ENCODE measurements at places on chromosomes 16 and 17. TPM values are rescaled to one million over a fixed set of nuclear protein-coding genes. Genes with fewer than 3 reads are reported as not detected.

The NME1 gene
- total RNA-seq, result 186 TPM

DNA sequence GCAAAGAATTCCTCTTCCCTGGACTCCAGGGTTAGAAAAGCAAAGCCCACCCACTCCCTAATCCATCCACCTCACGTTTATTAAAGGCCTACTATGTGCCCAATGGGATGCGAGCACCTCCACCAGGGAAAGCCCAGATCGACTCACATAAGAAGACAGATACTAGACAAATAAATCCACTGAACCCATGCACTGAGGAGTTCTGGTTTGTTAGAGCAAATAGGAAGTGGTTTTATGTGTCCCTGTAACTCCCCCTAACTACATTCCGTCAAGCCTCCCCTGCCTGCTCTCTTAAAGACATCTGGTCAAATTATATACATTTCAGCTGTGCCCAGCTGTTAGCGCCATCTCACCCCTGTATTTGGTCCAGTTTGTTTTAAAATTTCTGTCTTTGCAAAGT lies 218.5 kb upstream of the RPL38 start:
- no peak for DNase-seq

The CA5A gene
- total RNA-seq, result not detected

DNA sequence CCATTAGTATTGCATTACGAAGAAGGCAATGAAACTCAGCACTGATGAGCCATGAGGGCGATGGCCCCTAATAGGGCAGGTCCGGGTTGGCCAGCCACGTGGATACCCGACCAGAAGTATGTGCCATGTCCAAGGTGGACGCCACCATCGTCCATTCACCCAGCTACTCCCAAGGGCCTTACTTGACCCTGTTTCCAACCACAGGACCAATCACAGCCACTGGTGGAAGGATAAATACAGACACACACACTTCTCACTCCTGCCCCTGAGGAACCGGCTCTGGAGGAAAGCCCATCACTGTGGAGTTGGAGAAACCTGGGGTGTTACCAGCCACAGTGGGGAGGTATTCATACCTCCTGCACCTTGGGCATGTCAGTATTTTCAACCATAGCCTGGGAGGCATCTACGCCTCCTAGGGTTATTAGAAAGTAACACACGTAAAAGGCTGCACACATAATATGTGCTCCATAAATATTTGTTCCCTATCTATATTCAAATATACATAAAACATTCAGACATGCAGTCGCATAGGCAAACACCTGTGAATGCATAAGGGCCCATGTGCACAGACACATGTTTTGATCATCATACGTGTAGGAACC lies 5.4 kb upstream of the ITGA3 start:
- DNase-seq, result no peak

The AANAT gene
- total RNA-seq, result not detected

DNA sequence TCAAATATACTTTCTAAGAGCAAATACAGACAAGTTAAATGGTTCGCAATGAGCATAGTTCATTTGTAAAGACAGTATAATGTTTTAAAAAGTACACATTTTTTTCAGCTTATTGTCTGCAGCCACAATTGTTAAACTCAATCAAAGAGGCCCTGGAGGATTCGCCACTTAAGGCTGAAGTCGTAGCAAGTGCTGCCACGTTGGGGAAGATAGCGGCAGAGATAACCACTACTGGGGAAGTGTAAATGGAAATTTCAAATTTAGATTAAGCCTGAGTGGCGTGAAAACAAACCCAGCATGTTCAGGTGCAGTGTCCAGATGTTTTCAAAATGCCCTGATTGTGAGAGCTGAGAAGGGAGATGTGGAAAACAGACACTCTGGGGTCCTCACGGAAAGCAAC lies 8.4 kb downstream of the PMP22 start:
- DNase-seq, result no peak

The NIP7 gene
- 40.7 TPM for total RNA-seq

DNA sequence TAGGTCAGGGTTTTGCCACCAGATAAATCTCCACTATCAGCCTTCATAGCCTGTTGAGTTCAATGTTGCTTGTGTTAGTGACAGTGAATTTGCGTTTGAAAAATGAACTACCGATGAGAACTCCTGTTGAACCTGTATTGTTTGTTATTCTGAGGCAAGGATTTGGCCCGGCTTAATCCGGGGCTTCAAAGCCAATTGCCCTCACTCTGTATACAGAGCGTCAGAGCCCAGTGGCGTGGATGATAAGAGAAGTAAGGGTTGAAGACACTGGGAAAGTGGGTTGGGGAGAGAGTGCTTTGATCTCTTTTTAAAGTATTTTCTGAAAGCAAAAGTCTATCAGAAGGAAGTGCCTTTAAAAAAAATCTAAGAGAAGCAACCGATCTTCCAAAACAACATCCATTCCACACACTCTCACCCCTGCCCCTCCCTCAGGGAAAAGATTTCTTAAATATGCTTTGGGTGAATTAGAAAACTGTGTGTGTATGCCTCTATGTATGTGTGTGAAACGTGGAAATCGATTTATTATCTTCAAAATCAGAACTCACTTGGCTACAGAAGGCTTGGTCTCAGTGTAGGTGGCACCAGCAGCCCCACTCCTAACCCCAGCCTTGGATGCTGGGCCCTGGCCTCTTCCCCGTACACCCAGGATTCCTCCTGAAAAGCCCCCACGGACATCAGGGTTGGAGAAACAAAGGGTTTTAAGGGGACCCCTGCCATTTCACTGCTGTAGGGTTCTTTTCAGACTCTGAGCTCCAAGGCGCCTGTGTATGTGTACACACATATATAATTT lies 8.8 kb downstream of the TBX4 start:
- DNase-seq, result no peak

DNA sequence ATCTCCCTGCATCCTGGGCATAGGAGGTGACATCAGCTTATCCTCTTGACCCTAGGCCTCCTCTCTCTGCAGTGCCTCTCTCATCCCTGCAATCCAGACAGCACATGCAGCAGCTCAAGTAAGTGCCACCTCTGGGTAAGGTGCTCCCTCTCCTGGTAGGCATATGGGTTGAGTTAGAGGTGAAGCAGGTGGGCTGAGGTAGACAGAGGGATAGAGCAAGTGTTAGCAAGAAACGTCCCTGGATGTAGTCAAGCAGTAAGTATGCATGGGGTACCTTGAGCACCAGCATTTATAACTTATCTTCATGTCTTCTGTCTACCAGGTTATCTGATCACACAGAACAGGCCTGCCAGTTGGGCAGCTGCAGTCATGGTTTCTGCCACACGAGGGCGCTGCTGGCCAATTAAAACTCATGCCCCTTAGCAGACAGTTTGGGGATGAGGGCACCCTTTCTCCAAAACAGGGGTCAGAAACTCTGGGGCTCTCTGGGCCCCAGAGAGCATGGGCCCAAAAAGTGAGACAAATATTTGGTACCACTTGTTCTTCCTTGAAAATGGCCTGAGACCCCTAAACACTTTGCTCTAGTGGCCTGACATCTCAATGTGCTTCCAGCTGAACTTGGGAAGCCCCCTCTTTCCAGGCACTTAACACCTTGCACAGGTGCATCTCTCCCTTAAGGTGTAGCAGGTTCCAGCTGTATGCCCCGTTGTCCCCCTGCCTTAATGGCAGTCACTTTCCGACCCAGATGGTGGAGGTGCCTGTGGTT lies 59.8 kb downstream of the NEUROD2 start:
- no peak for DNase-seq

DNA sequence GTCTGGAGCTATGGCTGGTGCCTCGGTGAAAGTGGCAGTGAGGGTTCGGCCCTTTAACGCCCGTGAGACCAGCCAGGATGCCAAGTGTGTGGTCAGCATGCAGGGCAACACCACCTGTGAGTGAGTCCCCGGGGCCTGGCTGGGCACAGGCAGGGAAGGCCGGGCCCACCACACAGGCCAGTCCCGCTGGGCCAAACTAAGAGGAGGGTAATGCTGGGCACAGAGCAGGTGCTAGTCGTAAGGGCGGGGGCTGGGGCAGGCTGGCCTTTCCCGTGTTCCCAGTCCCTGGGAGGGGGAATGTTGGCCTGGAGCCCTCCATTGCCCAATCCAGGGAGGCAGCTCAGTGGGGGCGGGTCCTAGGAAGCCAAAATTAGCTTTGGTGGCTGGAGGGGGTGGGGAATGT lies 2.5 kb downstream of the KIF1C start:
- no peak for DNase-seq

- DNase-seq, result no peak
These were observed 49.5 kb downstream of the FTO start for GRCh38 chr16:53753431-53753830.

DNA sequence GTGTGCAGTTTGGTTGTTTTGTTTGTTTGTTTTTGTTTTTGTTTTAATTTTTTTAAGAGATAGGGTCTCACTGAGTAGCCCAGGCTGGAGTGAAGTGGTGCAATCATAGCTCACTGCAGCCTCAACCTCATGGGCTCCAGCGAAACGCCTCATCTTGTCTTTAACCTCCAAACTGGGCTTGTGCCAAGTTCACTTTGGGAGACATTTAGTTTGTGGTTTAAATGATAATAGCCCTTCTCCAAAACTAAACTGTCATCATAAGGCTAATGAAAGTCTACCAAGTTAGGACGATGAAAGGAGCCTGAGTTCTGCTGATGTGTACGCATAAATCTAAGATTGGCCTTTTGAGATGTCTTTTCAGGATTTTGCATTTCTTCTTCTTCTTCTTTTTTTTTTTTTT lies 6.5 kb upstream of the CARD14 start:
- no peak for DNase-seq

DNA sequence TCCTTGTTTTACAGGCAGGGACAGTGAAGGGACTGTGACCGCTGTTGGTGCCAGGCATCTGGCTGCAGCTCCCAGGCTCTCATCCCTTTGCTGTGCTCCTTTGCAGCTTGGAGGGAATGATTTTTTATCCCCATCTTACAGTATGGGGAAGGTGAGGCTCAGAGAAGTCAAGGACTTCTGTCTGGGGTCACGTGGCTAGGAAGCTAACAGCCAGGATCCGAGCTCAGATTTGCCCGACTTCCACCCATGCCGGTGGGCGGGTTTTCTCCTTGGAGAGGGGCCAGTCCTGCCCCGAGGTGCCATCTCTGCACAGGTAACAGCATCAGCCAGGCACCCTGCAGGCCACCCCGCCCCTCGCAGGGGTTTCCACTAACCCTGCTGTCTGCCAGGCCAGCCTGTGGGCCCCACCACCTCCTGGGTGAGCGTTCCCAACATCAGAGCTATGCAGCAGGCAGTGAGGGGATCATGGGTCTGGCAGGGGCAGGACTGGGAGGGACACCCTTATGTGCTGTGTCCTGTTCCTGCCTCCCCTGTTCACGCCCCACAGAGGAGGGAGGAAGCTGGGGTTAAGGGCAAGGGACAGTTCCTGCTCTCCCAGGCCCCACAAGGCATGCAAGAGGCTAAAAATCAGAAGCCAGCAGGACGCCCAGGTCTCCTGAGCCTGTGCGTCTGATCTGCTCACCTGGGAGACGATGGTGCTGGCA lies 25.4 kb downstream of the JPH3 start:
- DNase-seq, result no peak

The RBFOX1 gene
- not detected for total RNA-seq

The KRTAP1-5 gene
- not detected for total RNA-seq

GRCh38 chr17:75876938-75877751 lies 1.2 kb downstream of the TRIM47 start:
- peak; percentile 95 for DNase-seq

DNA sequence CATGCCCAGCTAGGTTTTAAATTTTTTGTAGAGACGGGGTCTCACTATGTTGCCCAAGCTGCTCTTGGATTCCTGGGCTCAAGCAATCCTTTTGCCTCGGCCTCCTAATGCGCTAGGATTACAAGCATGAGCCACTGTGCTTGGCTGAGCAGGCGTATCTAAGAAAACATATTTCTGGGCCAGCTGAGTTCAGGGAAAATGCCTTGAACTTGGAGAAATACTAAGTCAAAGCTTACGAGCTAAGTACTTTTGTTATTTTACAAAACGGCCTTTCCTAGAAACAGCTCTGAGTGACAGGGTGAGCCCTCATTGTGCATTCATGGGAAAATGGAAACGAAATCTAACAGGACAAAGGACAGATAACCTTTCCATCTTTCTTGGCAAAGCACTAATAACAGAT lies 24.7 kb downstream of the DNAI2 start:
- DNase-seq, result no peak

The ZCCHC14 gene
- total RNA-seq, result 6.4 TPM

The PRCD gene
- total RNA-seq, result 0.35 TPM

DNA sequence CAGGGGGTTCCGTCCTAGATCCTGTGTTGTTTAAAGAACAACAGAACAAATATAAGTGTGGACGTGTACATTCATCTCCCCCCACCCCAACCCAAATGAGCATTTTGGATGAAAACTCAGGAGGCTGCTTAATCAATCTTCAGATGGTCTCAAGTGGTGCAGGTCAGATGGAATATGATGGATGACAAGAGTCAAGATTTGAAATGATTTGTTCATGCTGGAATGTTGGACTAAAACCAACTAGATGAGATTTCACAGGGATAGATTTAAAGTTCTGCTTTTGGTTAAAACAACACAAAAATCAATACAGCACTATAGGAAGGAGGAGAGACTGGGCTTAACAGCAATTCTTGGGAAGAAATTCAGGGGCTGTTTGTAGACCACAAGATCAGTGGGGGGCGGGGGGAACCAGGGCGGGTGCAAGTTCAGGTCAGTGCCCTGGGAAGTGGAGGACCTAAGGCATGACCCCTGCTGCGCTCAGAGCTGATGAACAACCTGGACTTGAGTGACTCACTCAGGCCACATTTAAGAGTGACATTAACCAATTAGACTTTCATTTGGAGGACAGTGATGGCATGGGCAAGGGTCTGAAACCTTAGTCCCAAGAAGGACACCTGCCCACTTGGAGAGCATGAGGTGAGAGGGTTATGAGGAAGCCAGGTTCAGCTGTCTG lies 15.1 kb downstream of the TTYH2 start:
- DNase-seq, result no peak

The SOX9 gene
- total RNA-seq, result not detected

- DNase-seq, result no peak
These were observed 24.9 kb downstream of the DBNDD1 start for GRCh38 chr16:89994389-89994720.

- DNase-seq, result no peak
These were observed 9.6 kb upstream of the APPBP2 start for GRCh38 chr17:60535382-60536279.

The GUCY2D gene
- total RNA-seq, result not detected

- no peak for DNase-seq
These were observed 2.8 kb downstream of the CCL22 start for GRCh38 chr16:57361404-57361803.

The SOX8 gene
- 0.99 TPM for total RNA-seq

- DNase-seq, result no peak
These were observed 700 bp downstream of the MFAP4 start for GRCh38 chr17:19386051-19386929.

The FAM171A2 gene
- 3.7 TPM for total RNA-seq

- DNase-seq, result no peak
These were observed 41.3 kb downstream of the RBBP6 start for GRCh38 chr16:24580665-24581064.

DNA sequence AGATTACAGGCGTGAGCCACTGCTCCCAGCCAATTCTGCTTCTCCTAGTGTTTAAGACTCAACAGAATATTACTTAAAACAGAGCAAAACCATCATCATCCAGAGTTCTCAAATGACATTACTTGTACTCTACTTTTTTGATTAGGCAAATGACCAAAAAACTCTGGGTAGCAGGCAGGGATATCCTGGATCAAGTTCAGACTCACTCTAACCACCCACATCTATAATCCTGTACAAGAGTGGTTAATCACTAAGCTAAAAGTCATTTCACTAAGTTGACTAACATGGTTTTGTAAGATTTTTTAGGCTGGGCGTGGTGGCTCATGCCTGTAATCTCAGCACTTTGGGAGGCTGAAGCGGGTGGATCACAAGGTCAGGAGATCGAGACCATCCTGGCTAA lies 6.8 kb downstream of the NAE1 start:
- DNase-seq, result no peak
